ENCODE measurements at places on chromosomes 16 and 17.
A peak's percentile ranks its signal among the peaks of the same experiment; 100 is the strongest.

- DNase-seq = no peak
These were observed 9.0 kb upstream of the WSB1 start for GRCh38 chr17:27284811-27285415.

DNA sequence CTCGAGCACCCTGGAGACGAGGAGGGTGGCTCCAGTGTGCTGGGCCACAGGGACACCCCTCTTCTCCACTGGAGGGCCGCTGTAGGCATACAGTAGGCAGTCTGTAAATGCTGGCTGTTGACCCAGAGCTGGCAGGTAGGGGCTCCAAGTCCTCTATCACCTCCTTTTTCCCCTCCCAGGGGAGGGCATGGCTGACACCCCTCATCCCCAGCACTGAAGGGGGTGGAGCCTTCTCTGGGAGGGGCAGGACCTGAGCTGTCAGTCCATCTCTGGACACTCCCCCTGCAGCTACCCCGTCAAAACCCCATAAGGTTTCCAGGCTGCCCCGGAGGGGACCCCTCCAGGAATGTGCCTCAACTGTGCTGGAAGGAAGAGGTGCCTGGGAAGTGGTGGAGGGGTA, 2.4 kb downstream of the KCNJ12 start:
- DNase-seq = no peak

DNA sequence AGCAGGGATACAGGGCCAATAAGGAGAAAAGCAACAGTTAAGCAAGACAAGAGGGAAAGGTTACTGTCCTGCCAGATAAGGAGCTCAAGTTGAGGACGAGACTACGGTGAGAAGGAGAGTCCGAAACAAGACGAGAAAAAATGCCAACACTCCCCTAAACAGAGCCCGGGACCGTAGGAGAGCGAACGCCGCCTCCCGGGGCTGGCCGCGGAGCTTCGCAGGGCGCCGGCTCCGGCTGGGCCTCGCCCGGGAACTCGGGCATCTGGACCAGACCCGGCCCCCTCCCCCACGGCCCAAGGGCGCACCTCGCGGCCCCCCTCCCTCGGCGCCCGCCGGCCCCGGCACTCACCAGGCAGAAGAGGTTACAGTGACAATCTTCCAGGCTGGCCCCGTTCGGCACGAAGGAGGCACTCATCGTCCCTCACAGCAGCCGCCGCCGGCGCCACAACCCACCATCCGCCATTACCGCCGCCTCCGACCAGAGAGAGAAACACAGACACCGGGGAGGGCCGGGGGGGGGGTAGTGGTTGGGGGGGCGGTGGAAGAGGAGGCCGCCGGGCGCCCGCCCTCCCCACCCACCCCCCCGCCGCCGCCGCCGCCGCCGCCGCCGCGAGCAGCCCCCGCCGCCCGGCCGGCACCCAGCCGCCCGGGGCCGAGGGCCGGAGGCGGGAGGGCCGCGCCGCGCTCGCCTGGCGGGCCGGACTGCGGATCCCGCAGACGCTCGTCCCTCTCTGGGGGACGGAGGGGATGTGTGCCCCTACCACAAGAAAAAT, at the start of gene MED13:
TSS of gene MED13 (minus strand) at position 488 of the 773 bp plus-strand sequence. CDS start at position 415, 73 bp downstream.
- DNase-seq = peak; percentile 35

GRCh38 chr17:62219221-62219899, 154.3 kb upstream of the MED13 start:
- no peak for DNase-seq

- DNase-seq = no peak
These were observed 99.1 kb downstream of the KCNJ2 start for GRCh38 chr17:70268383-70268782.

GRCh38 chr16:85898521-85899442, at the start of gene IRF8:
IRF8 (plus strand) TSS chr16:85899162; CDS start chr16:85903016, 3,854 bp downstream.
- peak; percentile 82 for DNase-seq

DNA sequence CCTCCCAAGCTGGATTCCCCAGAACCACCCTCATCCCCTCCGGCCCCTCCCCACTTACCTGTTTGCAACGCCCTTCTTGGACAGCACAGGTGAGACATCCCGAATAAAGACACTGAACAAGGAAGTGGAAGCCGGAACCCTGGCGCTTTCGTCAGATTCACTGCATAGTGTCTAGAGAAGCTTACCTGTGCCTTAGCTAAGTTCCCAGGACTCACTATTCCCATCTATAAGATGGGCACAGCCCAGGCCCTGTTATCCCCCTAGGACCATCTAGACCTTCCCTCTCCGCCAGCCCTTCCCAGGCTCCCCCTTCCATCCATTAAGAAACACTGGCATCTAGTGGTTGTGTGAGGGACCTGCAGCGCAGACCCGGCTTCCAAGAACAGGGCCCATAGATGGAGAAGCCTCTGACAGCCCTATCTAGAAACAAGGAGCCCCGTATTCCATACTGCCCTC, 26.9 kb upstream of the RPL38 start:
- DNase-seq = peak; percentile 51

- peak; percentile 22 for DNase-seq
These were observed 732 bp downstream of the TNRC6A start for GRCh38 chr16:24729951-24730815.

GRCh38 chr17:1522626-1523025, 6.2 kb upstream of the INPP5K start:
- DNase-seq = no peak

DNA sequence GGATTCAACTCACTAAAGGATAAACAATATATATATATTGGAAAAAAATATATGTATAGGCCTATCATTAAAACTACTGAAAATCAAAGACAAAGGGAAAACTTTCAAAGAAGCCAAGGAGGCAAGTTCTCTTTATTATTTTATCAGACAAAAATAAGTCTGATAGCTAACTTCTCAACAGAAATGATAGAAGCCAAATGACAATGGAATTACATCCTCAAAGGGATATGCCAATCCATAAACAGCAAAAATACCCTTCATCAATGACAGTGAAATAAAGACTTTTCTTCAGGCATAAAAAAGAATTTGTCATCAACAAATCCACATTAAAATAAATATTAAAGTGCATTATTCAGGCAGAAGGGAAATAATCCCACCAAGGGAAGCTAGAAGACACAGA, 393.4 kb downstream of the ZFHX3 start:
- no peak for DNase-seq

- DNase-seq = no peak
These were observed 4.5 kb downstream of the CDH5 start for GRCh38 chr16:66370786-66371684.

DNA sequence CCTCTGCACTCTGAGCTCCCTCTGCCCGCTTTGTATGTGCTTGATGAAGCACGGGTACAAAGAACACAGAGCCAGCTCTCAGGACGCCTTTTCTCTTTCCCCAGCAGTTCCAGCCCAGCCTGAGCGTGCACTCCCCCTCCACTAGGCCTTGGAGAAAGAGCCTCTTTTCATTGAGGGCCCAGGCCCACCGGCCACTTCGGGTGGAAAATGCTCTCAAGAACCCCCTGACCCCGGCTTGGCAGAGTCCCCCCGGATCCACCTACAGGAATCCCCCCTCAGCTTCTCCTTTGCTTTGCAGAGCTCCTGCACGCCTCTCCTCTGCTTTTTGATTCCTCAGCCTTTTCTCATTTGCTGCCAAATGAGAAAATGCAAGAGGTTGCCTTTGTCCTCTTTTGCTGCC, 30.2 kb downstream of the MRC2 start:
- DNase-seq = no peak

DNA sequence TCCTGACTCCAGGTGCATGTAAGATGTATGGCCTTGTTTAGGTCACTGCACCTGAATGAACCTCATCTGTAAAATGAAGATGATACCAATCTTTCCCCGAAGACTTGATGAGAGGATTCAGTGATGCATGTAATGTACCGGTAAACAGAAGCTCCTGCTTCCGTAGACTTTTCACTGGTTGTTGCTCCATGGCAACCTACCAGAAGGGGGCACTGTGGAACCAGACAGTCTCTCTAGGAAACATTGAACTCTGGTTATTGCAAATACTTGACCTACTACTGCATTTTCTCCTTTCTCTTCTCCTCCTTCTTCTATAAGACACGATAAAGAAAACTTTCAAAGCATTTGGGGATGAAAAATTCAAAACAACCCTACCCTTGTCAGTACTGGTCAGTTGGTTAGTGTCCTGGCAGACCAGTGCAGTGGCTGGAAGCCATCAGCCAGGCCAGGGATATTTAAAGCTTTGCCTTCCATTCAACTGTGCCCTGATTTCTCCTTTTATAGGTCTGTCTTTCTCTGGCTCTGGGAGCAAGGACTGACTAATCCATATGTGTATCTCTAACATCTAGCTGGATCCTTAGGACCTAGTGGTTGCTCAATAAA, 667.4 kb upstream of the SALL1 start:
- DNase-seq = peak; percentile 10

GRCh38 chr17:39699818-39700147, at the start of gene ERBB2:
ERBB2 (plus strand) TSS chr17:39700064; CDS start chr17:39700239, 175 bp downstream.
- no peak for DNase-seq
